Hematopoietic multipotent progenitor cell treated with erythropoietin and hydrocortisone succinate and interleukin-3 and kit ligand, for 8 days (in vitro differentiated cells): ENCODE measurements at places on chromosomes 3 and 15.
A peak's percentile ranks its signal among the peaks of the same experiment; 100 is the strongest.

DNA sequence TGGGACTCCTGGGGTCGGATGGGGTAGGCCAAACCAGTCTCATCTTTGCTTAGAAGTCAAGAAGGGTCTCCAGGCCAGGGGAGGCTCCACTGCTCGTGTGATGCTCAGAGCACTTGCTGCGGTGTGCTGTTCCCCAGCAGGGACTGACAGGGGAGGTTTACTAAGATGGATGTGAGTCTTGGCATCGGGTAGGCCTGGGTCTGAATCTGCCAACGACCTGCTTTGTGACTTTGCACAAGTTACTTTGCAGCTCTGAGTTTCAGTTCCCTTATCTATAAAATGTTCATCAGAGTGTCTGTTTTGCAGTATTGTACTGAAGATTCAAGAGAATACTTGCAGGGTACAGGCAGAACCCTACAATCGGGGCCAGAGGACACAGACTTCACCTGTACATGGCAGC, 17.3 kb upstream of the CDCP1 start:
- no peak for DNase-seq

- no peak for DNase-seq
Observed at GRCh38 chr3:2262204-2262603, 163.5 kb downstream of the CNTN4 start.

GRCh38 chr3:97043411-97043810, 229.0 kb downstream of the EPHA6 start:
- no peak for DNase-seq

DNA sequence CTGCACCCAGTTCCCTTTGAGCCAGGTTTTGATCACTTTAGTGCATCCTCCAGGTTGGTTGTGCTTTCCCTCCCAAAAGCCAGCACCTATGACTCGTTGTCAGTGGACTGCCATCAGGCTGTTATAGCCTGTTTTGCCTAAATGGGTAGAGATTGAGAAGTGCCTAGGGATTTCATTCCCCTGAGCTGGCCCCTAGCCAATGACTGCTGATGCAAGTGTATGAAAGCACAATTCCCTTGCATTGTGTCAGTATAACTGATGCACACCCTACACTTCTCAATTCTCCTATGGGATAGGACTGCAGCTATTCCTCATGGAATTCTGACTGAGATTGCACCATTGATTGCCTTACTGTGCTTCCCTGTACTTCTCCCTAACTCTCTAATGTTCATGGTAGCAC, 102.1 kb upstream of the ARPP21 start:
- DNase-seq, result no peak

GRCh38 chr15:56240390-56240789, 3.3 kb downstream of the RFX7 start:
- DNase-seq, result no peak

GRCh38 chr15:64134345-64134829, 17.1 kb upstream of the SNX22 start:
- DNase-seq, result peak; percentile 97

DNA sequence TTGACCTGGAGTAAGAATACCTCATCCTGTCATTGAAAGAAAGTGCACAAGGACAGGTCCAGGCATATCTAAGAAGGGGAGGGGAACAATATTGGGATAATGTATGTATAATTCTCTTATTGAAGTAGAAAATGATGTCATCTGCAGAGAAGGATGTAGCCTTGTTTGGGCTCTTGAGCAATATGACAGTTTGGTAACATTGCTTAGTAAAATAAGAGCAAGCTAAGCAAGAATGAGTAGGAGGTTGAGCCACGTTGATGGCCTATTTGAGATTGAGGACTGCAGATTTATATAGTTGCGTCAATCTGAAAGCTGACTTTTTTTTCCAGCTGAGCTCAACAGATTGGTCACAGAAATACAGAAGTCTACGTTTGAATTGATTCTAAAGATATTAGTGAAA, 145.2 kb downstream of the FILIP1L start:
- no peak for DNase-seq

GRCh38 chr3:65035246-65035645, 347.4 kb upstream of the ADAMTS9 start:
- DNase-seq, result no peak

GRCh38 chr3:57298041-57298440, 5.6 kb upstream of the ASB14 start:
- DNase-seq, result no peak

- DNase-seq, result no peak
Observed at GRCh38 chr3:14337828-14338227, 64.6 kb upstream of the SLC6A6 start.

DNA sequence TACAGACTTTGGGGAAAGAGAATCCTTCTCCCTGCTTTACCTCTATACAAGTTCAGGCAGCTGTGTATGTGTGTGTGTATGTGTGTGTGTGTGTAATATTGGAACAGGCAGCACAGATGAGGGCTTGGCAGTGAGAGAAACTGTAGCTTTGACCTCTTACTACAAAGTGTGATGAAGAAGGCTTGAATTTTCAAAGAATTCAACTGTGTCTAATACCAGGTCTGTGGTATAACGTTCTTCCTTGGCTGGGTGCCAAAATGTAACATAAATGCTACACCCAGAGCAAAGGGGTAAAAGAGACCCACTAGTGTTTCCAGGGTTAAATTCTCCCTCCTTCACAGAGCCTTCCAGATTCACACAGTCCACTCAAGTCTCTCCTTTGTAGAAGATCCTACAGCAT, 51.1 kb downstream of the CHST2 start:
- DNase-seq, result no peak

GRCh38 chr3:177599326-177599725, 402.0 kb upstream of the TBL1XR1 start:
- no peak for DNase-seq

DNA sequence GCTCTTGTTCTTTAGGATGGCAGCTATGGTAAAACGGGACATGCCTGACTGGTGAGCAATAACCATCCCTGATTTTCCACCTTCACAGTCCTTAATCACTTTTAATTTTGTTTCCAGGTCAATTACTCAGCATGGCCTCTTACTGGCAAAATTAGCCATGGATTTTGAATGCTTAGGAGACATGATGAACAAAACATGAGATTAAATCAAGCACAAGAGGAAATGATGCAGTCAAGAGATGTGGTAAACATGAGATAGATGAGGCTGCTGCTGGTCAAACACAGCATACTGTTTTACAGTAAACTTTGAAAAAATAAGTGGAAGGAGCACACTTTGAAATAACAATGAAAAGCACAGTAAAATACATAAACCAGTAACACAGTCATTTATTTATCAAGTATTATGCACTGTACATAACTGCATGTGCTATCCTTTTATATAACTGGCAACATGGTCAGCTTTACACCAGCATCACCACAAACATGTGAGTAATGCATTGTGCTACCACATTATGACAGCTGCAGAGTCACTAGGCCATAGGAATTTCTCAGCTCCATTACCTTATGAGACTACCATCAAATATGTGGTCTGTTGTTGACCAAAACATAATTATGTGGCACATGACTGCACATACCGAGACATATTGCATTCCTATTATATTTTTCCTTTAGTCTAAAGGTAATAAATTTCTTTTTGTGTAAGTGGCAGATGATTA, 30.1 kb upstream of the ZNF502 start:
- no peak for DNase-seq
